ENCODE measurements at places on chromosomes 3 and 15.

- DNase-seq, result no peak
Measured at GRCh38 chr3:73197187-73197586, 135.7 kb downstream of the EBLN2 start.

- DNase-seq, result no peak
Measured at GRCh38 chr3:18349197-18349798, 75.8 kb downstream of the SATB1 start.

DNA sequence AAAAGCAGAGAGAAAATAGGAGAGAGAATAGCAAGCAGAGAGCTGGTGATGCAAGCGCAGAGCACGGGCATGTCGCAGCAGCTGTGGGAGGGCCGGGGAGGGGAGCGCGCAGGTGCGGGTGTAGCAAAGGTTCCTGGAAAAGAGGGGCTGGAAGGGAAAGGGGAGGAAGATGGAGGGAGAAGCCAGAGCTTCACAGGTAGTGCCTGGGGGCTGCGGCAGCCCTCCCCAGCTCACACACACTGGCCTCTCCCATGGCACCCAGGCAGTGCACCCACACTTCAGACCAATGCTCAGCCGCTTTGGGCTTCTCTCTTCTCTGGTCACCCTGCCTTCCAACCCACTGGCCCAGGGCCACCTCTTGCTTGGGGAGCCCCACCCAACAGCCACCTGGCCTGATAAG lies 72.1 kb downstream of the ADAMTS7 start:
- DNase-seq, result no peak

DNA sequence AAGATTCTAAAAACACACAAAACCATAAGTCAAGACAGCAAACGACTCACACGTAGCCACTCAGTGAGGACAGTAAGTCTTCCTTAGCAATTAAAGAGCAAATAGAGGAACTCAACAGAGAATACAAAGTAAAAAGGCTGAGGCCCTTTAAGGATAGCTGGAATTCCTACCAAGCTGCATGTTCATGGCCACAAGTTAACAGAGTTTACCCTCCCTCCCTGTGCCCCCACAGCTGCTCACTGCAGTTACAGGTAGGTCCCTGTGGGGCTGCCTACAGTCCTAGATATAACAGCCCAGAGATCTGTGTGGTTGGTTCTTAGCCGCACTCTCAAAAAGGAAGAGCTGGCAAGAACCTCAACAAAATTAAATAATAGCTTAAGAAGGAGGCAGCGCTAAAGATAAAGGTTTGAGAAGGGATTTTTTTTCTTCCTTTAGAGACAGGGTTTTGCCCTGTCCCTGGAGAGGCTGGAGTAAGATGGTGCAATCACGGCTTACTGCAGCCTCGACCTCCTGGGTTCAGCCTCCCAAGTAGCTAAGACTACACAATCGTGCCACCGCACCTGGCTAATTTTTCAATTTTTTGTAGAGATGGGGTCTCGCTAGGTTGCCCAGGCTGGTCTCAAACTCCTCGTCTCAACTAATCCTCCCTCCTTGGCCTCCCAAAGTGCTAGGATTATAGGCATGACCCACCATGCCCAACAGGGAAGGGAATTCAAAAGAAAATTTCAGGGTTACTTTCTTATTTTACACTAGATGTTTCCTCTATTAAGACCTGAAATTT lies 19.3 kb downstream of the SFMBT1 start:
- no peak for DNase-seq

DNA sequence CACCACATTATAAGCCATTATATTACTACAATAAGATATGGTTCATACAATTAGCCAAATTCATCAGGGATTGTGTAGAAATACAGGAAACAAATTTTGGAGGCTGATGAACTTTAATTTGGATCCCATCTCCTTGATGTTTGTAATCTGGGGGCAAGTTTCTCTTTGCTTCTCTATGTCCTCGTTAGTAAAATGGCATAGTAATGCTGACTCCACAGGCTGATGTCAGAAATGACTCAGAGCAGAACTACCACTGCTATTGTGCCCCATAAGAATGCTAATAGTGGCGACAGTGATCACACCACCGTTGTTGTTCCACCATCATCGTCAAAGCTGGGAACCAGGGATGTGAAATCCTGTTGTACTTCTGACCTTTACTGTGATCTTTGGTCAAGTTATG lies 722.3 kb upstream of the LMCD1 start:
- no peak for DNase-seq

- no peak for DNase-seq
Measured at GRCh38 chr3:64741341-64741740, 53.5 kb upstream of the ADAMTS9 start.

GRCh38 chr3:72127844-72128243 lies 342.9 kb upstream of the PROK2 start:
- DNase-seq, result no peak

- peak; percentile 19 for DNase-seq
Measured at GRCh38 chr15:75578173-75578947, 755 bp downstream of the PTPN9 start.

- DNase-seq, result no peak
Measured at GRCh38 chr3:153885359-153885758, 235.8 kb upstream of the ARHGEF26 start.

- no peak for DNase-seq
Measured at GRCh38 chr15:90064911-90065681, 37.2 kb downstream of the IDH2 start.

DNA sequence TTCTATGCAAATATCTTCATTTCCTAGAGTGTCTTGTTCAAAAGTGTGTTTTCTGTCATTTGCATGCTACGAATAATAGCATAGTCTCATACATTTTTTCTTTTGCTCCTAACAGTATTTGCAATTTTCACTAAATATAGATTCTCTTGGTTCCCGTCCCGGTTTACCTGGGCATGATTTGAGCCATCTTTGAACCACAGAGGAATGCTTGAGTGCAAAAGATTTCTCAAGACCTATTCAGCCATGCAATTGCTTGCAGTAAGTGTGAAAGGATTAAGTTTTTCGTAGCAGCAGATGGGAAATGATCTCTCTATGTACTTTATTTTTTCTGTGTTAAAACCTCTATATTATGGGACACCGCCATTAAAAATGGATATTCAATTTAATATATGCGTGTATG lies 733.0 kb downstream of the ZPLD1 start:
- no peak for DNase-seq

DNA sequence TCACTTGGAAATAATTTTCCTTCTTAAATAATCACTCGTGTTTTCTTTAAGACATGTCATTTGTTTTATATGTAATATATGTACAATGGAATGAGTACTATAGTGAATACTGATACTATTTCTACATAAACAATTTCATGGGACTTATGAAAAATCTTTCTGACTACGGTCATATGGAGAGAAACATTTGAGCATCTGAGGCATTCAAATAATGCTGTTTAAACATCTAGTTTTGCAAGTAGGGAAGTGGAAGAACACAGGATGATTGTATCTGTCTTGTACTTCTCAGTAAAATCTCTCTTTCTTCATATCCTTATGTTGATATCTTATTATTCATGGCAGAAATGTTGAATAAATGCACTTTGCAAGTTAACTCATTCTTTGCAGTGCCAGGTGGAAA lies 599.5 kb upstream of the KCNMB2 start:
- DNase-seq, result no peak

- DNase-seq, result no peak
Measured at GRCh38 chr3:119258915-119259314, 18.2 kb upstream of the B4GALT4 start.

GRCh38 chr3:182185313-182185712 lies 473.6 kb downstream of the SOX2 start:
- DNase-seq, result no peak

DNA sequence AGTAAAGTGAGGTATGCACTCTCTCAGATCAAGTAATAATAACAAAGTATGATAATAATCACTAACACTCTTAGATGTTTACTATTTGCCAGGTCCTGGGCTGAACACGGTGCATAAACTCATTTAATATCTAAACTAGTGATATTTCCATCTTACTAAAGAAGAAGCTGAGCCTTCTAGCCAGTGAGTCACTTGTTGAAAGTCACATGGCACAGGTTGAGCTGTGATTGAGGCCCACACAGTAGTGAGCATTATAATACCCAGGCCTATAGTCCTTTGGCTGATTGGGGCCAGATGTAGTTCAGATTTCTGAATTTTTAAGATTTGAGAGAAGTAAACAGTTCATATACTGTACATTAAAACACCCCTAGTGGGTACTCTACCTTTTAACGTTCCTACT lies 93.2 kb upstream of the CCDC80 start:
- DNase-seq, result no peak

DNA sequence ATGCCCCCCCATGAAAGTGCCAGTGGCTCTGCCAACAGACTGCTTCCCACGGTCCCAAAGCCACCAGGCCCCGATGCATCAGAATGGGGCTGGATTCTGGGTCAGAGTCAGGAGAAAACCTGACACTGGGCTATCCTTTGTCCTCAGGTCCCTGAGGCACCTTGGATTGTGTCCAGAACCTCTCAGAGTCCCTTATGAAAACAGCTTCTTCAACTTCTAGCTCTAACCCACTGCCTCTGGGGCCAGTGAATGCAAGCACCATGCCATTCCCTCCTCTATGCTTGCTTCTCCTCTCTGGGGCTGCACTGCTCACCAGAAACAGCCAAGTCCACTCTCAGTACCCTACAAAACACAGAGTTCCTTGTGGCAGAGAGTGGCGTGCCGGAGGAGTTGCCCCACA lies 9.9 kb downstream of the CRABP1 start:
- no peak for DNase-seq

GRCh38 chr15:74897300-74897701 lies 7.5 kb downstream of the MPI start:
- DNase-seq, result no peak

DNA sequence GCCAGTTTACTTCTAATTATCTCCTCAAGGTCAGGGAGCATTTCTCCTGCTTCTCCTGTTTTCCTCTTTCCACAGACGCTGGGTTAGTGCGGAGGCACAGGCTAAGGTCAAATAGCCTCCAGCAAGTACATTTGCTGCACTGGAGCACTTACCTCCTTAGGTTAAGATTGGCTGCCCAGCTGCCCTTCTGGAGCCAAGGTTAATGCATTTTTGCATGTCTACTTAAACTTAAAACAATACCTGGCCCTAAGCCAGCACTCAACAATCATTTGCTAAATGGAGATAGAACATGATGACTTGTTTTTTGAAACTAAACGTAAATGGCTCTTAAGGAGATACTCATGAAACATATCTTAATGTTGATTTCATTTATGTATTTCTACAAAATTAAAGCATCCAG lies 83.5 kb downstream of the SSR3 start:
- DNase-seq, result no peak

DNA sequence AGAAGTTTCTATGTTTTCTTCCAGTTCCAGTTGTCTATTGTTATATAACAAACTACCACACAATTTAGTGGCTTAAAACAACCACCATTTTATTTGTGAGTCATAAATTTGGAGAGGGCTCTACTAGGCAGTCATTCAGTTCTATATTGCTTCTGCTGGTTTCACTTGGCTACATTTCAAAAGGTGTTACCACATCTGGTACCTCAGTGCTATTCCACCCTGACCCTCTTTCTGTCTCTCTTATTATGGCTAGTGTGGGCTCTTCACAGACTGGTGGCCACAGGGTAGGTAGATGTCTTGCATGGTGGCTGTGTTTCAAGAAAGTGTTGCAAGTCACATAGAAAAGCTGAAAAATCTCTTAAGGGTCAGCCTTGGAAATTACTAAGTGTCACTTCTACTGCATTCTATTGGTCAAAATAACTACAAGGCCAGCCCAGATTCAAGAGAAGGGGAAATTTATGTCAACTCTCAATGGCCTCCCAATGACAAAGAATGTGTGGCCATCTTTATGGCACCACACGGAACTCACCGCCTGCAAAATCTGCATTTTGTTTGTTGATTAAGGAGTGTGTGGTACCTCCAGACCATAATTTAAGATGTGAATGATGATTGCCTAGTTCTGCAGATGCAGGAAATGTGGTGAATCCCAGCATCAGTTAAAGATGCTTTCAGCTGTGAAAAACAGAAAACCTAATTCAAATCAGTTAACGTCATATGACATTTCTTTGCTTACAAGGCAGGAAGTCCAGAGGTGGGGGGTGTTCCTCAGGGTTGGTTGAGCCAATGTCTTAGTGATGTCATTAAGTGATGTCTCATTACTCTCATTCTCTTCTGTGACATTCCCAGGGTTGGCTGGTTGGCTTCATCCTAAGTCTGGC lies 105.8 kb upstream of the RASGRP1 start:
- no peak for DNase-seq

DNA sequence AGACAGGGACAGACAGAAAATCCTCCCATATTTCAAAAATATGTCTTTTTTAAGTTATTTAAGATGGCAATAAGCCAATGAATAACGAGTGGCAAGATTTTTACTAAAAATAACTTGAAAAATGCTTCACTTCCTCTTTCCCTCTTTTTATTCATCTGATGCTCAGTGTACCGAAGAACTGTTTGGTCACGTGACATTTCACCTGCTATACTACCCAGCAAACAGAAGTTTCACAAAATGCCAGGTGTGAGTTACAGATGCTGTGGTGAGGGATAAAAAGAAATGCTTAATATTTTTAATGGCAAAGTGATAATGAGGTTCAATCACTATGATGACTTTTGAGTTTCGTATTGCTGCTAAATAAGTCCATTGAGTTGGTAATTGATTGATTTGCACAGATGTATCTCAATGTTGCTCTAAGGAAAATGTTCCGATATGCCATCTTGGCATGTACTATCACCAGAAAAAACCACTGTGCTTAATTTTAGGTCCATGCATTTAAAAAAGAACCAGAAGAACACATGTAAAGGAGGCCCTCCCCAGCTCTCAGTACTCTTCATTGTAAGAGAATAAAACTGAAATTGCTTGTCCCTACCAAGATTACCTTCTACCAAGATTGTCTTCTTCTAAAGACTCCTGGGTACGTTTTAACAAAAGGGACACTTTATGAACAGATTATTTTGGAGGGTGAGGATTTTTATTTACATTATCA lies 26.0 kb upstream of the SEC62 start:
- DNase-seq, result no peak

GRCh38 chr15:91291673-91292072 lies 191.6 kb downstream of the SV2B start:
- DNase-seq, result no peak

DNA sequence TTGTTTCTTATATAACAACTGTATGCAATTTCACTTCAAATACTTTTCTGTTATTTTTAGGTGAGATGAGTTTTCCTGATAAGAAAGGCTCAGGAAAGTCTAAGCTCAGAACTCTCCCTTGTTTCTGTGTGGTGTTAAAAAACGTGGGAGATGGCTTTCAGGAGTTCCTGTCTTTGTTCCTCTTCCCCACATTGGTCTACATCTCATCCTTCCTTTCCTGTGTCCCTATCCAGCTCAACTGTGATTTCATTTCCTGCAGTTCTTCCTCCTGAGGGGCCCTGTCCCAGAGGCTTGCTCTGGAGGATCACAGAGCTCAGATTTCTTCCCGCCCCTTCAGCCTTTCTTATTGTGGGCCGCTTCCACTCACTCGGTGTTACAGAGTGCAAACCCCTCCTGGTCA lies 11.2 kb downstream of the SEC13 start:
- DNase-seq, result no peak

DNA sequence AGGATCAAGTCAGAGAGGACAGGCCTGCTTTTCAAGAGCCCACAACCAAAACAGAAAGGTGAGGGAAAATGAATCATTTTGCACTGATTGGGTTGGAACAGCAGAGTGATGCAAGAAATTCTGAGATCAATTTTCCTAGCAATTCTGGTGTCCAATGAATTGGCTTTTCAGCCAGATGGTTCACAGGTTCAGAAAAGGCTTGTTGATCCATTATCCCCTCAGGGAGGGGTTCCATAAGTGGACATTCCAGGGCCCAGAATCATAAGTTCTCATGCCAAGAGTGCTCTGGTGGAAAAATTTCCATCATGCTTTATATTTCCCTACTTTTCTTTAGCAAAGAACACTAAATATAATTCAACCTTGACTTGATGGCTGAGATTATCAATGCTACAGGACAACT lies 16.2 kb downstream of the RBP2 start:
- peak; percentile 57 for DNase-seq

GRCh38 chr3:39272191-39272590 lies 7.6 kb downstream of the CX3CR1 start:
- no peak for DNase-seq

All from muscle of arm (tissue), 14 donors.